ENCODE measurements at places on chromosomes 6 and 20.

DNA sequence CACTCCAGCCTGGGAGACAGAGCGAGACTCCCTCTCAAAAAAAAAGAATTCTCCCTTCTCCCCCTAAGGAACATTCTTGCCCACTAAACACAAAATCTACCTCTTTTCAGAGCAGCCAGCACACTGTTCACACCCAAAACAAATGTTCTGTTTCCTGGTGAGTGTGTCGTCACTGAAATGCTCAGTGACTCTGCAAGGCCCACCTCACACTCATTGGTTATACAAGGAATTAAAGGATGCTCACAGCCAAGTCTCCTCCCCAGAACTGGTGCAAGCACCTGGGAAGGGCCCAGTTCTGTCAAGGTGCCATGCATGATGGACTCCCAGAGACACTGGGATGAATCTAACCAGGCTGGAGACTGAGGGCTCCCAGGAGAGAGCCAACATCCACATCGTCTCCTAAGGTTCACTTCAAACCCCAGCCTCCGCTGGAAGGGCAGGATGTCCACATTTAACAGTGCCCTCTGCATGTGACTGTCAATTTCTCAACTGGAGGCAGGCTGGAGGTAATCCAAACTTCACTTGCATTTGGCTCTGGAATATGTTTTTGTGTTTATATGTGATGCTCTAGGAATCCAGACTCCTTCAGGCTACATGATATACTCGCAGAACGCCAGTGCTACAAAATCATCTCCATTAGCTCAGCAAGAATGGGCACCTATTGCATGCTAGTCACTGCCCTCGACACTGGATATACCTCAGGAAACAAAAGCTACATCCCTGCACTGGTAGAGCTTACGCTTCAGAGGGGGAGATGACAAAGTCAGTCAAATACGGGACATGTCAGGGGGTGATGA lies 7.1 kb downstream of the RRBP1 start:
- DNase-seq = no peak

- DNase-seq = no peak
Measured at GRCh38 chr6:6166064-6166463, 154.4 kb downstream of the F13A1 start.

- DNase-seq = no peak
Measured at GRCh38 chr6:12340488-12340818, 50.3 kb downstream of the EDN1 start.

- no peak for DNase-seq
Measured at GRCh38 chr20:24863356-24863755, 85.7 kb upstream of the CST7 start.

- DNase-seq = no peak
Measured at GRCh38 chr20:58327211-58327610, 17.7 kb downstream of the RAB22A start.

DNA sequence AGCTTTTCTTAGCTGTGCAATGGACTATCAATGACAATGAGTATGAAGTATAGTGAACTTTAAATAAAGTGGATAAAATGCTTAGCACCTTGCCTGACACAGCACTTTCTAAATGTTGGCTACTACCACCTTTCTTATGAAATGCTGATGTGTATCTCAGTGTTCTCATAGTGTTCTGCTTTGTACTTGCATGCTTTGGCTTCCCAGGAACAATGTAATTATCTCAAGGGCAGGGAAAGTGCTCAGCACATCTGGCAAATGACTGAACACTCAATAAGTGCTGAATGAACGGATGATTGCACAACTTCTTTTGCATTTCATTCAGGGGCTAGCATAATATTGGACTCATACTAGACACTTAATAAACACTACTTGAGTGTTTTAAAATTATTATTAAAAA lies 28.2 kb upstream of the NOX3 start:
- DNase-seq = no peak

GRCh38 chr20:54108817-54109216 lies 38.4 kb upstream of the BCAS1 start:
- no peak for DNase-seq

GRCh38 chr20:12056839-12057238 lies 139.1 kb downstream of the BTBD3 start:
- no peak for DNase-seq

- no peak for DNase-seq
Measured at GRCh38 chr6:87837444-87837843, 135.4 kb upstream of the AKIRIN2 start.

DNA sequence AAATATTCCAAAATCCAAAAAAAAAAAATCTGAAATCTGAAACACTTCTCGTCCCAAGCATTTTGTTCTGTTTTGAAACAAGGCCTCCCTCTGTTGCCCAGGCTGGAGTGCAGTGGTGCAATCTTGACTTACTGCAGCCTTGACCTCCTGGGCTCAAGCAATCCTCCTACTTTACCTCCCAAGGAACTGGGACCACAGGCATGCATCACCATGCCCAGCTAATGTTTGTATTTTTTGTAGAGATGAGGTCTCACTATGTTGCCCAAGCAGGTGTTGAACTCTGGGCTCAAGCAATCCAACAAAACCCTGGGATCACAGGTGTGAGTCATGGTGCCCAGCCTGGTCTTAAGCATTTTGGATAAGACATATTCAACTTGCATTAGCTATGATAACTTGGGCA lies 13.6 kb downstream of the SESN1 start:
- no peak for DNase-seq

DNA sequence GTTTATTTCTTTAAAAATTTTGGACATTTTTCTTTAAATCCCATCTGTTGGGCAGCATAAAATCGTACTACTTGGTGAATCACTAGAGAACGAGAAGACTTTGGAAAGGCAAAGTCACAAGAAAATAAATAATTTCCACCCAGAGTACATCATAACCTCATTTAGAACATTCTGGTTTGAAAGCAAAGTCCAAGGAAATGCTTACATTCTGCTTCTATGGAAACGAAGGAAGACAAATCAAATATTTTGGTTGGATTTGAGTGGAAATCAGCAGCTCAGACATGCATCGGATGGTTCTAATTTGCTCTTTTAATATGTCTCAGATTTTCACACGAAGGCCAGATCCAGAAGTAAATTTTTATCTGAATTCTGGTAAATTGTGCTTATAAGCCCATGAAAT lies 60.7 kb upstream of the LTV1 start:
- DNase-seq = no peak

- DNase-seq = no peak
Measured at GRCh38 chr20:53735536-53736050, 142.0 kb upstream of the ZNF217 start.

DNA sequence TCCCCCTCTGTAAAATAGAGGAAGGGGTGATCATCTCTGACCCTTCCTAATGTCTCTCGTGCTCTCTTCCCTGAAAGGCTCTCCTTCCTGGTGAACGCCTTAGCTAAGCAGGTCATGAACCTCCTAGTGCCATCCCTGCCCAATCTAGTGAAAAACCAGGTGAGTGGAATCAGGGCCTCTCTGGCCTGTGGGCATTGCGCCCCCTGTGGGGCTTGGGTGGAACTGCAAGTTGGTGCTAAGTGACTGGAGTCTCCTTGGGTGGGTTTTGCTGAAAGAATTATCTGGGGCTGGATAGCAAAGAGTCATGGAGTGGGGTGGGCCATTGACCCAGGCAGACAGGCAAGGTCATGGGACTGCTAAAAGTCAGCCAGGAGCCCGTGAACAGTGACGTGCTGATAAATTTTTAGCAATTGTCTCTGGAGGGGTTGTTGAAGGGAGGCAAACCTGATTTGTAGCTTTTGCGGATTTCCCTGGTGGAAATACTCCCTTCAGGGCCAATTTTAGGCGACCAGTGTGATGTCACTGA lies 8.9 kb downstream of the BPIFB1 start:
- DNase-seq = peak; percentile 64

DNA sequence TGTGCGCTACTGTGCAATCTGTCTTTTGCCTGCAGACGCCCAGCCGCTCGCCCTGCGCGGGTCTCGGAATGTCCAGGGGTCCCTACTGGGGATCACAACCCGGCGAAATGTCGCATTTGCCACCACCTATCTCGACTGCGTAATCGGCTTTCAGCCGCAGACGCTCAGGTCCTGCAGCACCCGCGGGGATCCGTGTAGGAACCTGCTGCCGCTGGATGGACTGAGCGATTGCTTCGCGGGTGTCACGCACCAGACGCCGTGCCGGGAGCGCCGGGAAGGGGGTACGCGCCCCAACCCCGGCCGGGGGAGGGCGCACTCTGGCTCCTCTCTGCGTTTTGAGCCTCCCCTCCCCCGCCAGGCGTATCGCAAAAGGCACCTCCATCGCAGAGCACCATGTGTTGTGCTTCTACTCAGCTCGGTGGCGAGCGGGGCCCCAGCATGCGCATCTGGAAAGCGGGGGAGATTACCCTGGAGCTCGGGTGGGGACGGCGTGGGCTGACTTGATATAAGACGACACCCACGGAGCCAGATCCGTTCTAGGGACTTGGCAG lies 747 bp upstream of the PTPRA start:
- peak; percentile 56 for DNase-seq

- no peak for DNase-seq
Measured at GRCh38 chr6:73394577-73395354, at the start of gene DDX43. Gene DDX43 (plus strand): TSS chr6:73394828. CDS start chr6:73394906, 78 bp downstream.

- DNase-seq = no peak
Measured at GRCh38 chr6:13605634-13606033, 9.5 kb upstream of the NOL7 start.

DNA sequence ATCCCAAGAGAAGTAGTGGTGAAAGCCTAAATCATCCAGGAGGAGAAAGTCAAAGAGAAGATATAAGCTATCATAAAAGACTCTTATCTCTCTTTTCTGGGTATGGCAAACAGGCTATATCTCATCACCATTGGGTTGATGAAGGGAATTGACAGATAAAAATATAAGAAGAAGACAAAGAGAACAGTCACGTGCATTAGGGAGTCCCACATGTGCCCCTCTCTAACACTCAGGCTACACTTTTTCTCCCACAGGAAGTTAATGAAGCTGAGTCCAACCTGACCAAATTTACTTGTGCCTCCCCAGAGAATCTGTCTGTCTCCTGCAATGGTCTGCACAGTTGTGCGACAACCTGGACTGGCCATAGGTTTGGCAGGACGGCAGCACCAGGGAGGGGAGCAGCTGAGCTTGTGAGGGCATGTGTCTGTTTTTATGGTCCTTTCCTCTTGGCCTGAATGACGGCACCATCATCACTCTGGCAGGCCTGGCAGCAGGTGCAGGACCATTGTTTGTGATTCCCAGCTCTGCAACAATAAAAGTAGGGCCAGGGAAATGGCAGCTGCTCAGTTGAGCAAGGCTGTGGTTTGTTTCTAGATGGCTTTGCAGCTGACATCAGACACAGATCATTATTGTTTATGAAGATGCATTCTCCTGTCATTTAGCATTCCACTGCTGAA lies 144.5 kb upstream of the MCHR2 start:
- no peak for DNase-seq

DNA sequence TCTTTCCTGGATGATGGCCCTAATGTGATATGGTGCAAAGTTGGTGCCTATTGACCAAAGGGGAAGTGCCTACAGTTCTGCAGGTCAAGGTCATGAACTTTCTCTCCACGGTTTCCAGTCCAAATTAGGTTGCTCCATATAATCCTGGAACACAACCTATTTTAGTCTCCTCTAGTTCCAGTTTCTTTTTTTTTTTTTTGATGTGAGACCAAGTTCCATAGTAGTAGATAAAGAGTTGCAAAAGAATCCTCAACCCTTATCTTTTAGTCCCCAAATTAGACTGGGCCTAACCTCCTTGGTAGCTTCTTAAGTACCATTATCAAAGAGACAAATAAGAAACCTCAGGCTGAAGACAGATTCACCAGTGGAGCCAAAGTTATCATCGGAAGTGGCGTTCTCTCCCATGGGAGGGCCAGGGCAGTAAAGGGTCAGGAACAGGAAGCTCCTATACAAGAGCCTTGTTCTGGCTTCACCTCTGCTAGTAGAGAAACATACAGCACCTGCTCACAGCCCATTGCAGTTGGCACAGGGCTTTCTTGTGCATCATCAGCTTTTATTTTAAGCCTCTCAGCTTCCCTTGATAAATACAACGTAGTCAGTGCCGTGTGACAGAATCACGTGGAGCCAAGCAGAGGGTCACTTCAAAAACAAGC lies 132.2 kb upstream of the RREB1 start:
- no peak for DNase-seq

DNA sequence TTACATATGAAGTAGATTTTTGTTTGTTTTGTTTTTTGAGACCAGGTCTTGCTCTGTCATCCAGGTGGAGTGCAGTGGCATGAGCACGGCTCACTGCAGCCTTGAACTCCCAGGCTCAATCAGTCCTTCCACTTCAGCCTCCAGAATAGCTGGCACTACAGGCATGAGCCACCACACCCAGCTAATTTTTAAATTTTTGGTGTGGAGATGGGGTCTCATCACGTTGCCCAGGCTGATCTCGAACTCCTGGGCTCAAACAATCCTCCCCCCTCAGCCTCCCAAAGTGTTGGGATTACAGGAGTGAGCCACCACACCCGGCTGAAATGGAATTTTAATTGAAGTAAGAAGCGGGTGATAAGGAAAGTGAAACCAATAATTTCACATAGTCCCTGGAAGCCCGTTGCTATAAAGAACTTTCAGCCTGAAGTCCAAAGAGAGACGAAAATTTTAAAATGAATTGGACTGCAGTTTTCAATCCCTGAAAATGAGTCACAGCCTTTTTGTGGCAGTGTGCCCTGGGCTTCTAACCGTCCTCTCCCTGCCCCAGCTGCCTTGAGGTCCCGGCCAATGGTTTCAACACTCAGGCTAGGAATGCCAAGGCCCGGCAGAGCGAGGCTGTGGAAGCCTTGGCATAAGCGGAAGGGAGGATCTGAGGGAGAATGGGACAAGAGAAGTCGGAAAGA lies 757 bp downstream of the RAET1E start:
- DNase-seq = no peak

DNA sequence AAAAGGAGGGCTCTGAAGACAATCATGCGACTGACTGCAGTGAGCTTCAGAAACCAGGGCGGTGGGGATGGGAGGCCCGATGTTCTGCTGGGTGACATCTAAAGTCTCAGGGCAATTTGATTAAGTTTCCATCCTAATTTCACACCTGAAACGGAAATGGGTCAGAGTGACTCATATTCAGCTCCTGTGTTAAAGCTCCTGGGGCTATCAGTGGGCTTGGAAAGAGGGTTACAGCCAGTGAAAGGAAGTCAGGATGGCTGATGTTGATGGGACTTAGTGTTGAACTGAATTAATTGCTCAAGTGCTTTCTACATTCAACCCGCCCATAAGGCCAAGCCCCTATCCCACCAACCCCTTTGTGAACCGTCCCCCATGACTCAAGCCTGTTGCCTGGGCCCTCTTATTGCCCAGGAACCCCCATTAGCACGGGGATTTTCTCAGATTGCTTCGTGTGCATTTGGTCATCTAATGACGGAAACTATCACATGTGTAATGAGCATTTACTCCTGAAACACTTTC lies 47.1 kb upstream of the TBC1D7 start:
- peak; percentile 53 for DNase-seq

DNA sequence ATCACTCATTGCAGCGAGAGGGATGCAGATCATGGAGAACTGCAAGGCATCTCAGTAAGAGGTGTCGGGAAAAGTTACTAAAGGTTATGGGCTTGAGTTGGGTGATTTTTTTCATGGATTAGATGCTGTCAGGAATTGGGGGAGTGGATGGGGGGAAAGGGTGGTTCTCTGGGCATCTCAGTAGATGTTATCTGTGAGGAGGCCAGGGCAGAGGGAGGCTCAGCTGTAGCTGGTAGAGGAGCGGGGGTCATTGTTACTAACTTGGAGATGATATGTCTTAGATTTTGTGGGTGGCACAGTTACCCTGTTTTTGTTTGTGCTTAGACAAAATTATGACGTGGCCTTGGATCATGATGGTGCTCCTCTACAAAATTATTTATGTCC lies 2.6 kb upstream of the PCMTD2 start:
- DNase-seq = no peak

Measured in GM19239 (cell line).